Tongue (tissue), 3 donors: ENCODE measurements at places on chromosomes 12 and 14.

DNA sequence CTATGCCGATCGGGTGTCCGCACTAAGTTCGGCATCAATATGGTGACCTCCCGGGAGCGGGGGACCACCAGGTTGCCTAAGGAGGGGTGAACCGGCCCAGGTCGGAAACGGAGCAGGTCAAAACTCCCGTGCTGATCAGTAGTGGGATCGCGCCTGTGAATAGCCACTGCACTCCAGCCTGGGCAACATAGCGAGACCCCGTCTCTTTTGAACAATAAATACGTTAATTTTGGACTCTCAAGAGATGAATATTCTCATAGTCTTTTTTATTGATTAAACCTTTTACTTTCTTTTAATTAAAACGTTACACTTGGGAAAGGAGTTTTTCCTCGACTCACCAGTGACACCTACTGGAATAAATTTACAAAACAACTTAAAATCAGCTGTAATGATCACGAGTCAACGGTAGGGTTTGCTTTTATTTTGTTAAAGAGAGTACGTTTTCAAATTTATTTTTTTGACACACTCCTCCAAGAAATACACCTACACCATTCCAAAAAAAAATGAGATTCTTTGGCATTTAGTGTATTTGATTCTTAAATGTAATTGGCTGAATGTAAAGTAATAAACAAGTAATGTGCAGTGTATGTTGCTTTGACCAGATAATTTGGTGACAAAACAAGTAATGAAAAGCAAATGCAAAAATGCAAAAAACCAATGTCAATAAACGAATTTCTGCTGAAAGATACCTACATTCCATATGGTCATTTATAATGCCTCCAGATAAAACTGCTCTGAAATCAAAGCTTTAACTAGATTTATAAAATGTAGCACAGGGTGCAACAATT, 687 bp upstream of the RPS29 start:
- peak; percentile 86 for DNase-seq

DNA sequence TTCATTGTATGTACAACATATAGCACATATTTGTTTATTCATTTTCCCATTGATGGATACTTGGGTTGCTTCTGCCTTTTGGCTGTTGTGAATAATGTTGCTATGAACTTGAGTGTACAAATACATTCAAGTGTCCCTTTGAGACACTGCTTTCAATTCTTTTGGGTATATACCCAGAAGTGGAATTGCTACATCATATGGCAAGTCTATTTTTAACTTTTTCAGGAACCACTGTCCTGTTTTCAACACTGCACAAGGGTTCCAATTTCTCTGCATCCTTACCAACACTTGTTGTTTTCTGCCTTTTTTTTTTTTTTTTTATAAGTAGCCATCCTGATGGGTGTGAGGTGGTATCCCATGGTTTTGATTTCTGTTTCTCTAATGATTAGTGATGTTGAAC, 15.9 kb downstream of the RBMS2 start:
- peak; percentile 5 for DNase-seq

GRCh38 chr12:69067713-69068112, 134.7 kb upstream of the CPM start:
- no peak for DNase-seq

- DNase-seq: no peak
These were observed 15.3 kb downstream of the AREL1 start for GRCh38 chr14:74697543-74697942.

DNA sequence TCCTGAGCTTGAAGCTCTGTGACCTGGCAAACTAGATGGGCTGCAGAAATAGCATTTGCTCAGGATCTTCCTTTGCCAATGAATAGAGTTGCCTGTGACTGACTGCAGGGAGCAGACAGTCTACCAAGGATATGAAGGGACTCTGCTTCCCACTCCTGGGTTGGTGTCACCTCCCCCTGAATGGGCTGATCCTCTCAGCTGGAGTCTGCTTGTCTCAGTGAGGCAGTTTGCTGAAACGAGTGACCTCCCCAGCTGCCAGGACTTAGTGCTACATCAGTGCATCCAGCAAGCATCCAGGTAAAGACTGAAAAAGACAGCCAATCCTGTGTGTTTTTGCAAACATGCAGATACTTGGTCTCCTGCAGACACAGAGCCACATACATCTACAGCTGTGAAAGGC, 28.5 kb downstream of the PAH start:
- no peak for DNase-seq

DNA sequence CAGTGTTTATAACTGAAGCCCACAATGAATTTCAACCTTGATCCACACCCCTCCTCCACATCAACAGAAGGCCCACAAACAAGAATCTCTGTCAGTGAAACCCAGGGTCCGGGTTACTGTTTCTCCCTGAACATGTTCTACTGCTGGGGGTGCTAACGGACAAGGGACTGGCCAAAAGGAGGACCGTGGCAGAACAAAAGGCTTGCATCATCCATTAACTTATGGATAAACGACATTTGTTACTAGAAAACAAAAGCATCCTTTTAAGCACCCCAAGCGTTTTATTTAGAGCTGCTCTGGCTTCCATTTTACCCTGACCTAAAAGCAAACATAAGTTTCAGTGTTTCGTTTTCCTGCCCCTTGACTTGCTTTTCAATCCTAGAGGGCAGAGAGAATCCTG, 32.2 kb downstream of the BRAP start:
- DNase-seq: no peak

GRCh38 chr14:68811171-68811570, 18.3 kb upstream of the ZFP36L1 start:
- DNase-seq: no peak

DNA sequence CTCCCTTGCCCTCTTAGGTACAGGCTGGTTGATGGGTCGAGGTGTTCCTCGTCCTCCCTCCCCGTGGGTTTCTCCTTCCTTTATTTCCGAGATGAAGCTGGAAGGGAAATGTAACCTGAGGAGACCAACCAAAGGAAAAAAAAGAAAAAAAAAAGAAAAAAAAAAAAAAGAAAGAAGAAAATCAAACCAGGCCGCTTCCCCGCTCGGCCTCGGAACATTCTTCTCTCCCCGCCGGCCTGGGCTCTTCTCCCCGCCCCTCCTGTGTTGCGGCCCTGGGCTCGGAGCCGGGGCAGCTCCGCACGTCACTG, 1.6 kb upstream of the NFATC4 start:
- DNase-seq: no peak

DNA sequence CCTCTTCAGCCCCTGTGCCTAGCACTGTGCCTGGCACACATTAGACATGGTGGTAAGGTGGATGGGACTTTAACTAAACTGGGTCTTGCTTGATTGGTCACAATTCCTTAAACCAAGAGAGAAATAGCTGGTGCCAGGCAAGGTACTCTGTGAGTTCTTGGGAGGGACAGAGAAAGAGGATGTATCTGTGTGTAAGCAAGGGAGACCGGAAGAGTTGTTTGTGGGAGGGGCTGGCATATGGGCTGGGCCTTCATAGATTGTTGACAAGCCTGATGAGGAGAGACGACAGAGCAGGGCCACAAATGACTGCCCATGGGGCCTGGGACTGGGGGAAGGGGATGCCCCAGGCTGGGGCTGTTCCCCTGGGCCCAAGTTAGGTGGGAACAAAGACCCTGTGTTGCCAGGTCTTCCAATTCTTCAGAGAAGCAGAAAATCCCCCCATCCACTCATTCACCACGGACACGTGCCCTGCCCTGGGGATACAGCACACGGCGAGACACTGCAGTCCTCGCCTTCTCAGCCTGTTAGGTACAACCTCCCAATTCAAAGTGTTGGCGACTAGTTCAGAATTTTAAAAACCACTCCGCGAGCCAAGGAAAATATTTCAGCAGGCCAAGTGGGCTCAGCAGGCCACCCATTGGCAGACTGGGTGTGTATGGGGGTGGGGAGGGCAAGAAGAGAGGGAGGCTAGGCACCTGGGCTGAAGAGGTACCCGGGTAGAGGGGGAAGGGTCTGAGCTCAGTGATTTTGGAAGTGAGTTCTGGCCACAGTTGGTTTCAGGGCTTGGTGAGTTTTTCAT, 11.4 kb upstream of the CYP46A1 start:
- DNase-seq: no peak

GRCh38 chr14:93319494-93319893, 13.3 kb downstream of the BTBD7 start:
- DNase-seq: no peak

- DNase-seq: no peak
These were observed 26.6 kb downstream of the RASSF3 start for GRCh38 chr12:64636856-64637255.

- DNase-seq: no peak
These were observed 32.4 kb downstream of the CHGA start for GRCh38 chr14:92955381-92955780.

GRCh38 chr12:110590059-110590458, 6.9 kb upstream of the PPTC7 start:
- DNase-seq: no peak

- DNase-seq: no peak
These were observed 120.5 kb downstream of the TBC1D30 start for GRCh38 chr12:64944966-64945365.

DNA sequence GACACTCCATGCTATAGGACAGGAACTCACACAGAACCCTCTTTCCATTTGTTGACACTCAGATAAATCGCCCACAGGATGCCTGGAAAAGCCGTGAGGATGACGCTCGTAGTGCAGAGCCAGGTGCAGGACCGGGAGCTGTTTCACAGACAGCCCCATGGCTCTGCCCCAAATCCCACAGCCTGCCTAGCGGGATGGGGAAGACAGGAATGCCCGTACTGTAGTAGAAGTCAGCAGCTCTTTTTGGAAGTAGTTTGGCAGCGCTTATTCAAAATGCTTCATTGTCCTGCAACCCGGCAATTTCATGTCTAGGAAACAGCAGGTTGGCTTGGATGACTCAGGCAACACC, 41.6 kb downstream of the JAG2 start:
- DNase-seq: peak; percentile 34

- DNase-seq: no peak
These were observed 669 bp upstream of the CDKN3 start for GRCh38 chr14:54396183-54396492.

- DNase-seq: no peak
These were observed 27.2 kb upstream of the HSPB8 start for GRCh38 chr12:119151445-119152026.

- no peak for DNase-seq
These were observed 3.5 kb upstream of the RNASE4 start for GRCh38 chr14:20680843-20681347.

- DNase-seq: no peak
These were observed 114.5 kb downstream of the SLC35F4 start for GRCh38 chr14:57751400-57751799.

DNA sequence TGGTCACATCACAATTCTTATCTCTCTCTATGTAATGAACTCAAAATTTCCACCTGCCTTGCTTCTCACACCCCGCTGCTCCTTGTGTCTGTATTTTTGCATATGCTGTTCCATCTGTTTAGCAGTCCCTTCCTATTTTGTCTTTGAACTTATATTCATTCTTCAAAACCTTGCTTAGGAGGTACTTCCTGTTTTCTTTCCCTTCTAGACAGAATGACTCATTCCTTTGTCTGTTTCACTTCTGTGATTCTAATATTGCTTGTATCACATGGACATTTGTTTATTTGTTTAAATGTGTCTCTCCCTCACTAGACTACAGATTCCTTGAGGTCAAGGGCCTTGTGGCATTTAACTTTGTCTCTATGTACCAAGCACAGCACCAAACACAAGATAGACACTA, 424.2 kb downstream of the ETNK1 start:
- DNase-seq: no peak

- peak; percentile 7 for DNase-seq
These were observed 34.2 kb upstream of the RNASE1 start for GRCh38 chr14:20836668-20837338.

- no peak for DNase-seq
These were observed 247.8 kb downstream of the MDGA2 start for GRCh38 chr14:47427629-47428028.

DNA sequence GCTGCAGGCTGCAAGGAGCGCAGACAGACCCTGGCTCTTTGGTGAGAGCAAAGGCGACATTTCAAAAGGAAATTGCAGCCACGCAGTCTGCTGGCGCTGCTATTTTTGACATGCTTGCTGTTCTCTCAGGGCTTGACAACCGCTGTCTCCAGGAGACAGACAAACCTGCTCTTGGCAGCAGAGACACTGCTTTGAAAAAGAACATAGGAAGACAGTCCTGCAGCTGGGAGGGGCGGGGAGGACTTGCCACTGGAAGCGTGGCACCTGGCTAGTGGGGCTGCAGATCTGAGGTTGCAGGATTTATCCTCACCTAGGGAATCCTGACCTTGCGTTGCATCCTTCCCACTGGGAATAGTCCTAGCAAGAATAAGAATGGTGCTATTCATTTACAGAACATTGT, 91.8 kb upstream of the KCNA1 start:
- peak; percentile 48 for DNase-seq

- no peak for DNase-seq
These were observed 17.7 kb downstream of the GDF11 start for GRCh38 chr12:55760663-55761062.

GRCh38 chr14:91207008-91207407, 37.5 kb downstream of the GPR68 start:
- DNase-seq: no peak

DNA sequence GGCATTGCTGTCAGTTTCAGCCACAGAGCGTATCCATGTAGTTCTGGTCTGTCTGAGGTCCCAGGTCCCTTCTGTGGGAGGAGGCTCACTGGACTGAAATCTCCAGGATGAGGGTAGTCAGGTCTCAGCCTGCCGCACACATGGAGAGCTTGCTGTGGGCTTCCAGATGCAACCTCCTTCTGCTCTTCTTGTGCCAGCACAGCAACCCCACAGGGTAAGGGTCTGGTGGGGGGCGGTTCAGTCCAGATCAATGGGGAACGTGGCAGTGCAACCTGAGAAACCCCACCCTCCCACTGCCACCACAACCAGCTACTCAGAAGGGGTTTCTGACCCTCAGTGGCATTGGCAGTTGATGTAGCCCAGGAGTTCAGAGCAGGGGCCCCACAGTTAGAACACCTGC, 61.2 kb downstream of the BEGAIN start:
- DNase-seq: no peak

DNA sequence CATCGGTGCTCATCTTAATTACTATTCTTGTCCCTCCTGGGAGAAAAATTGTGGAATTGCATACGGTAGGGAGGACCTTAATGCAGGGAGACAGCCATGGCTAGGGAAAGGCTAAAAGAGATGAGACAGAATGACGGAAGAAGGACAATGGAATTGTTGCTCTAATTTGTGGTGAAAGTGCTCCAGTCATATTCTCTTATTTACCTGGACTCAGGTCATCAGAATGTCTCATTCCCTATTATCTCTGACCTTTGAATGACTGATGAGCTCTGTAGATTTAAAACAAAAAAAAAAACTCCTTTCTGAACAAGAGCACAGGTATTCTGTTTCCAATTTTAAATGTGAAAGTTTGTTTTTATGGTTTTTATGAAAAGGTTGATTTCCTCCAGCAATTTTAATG, 8.6 kb upstream of the EPS8 start:
- no peak for DNase-seq

- DNase-seq: peak; percentile 30
These were observed 42.1 kb downstream of the MAP1LC3B2 start for GRCh38 chr12:116600959-116601918.

- DNase-seq: peak; percentile 19
These were observed 946 bp downstream of the RNU4-2 start for GRCh38 chr12:120290609-120291305.

- DNase-seq: no peak
These were observed 149.4 kb downstream of the RPAP3 start for GRCh38 chr12:47556261-47557030.
